Tongue (tissue), 3 donors: ENCODE measurements at places on chromosomes 2 and 18. TPM values are rescaled to one million over a fixed set of nuclear protein-coding genes. Genes with fewer than 3 reads are reported as not detected.

ASIC4 gene
- 0.10 TPM for total RNA-seq

MROH2A gene
- 2.5 TPM for total RNA-seq

SFT2D3 gene
- total RNA-seq = 11.6 TPM

ASB1 gene
- total RNA-seq = 43.6 TPM

TMEM247 gene
- total RNA-seq = not detected

EFR3B gene
- 6.1 TPM for total RNA-seq

IL1RL1 gene
- total RNA-seq = 4.0 TPM

ADD2 gene
- total RNA-seq = 2.8 TPM

RUFY4 gene
- not detected for total RNA-seq

TDRD15 gene
- total RNA-seq = not detected

RBM44 gene
- 4.0 TPM for total RNA-seq

SIX3 gene
- not detected for total RNA-seq

CPLX4 gene
- total RNA-seq = not detected

TMEM178A gene
- total RNA-seq = 4.9 TPM

ATOH8 gene
- total RNA-seq = 15.7 TPM

GIGYF2 gene
- 102 TPM for total RNA-seq

ALPP gene
- total RNA-seq = not detected

PIEZO2 gene
- total RNA-seq = 27.7 TPM

NAT8 gene
- total RNA-seq = not detected

CXCR1 gene
- 0.31 TPM for total RNA-seq

VIT gene
- total RNA-seq = 23.1 TPM

CRYGD gene
- not detected for total RNA-seq

FLACC1 gene
- total RNA-seq = 0.72 TPM

CCL20 gene
- total RNA-seq = not detected

LCT gene
- total RNA-seq = not detected

PAPOLG gene
- total RNA-seq = 19.1 TPM

TUBA3E gene
- total RNA-seq = not detected

CAPN13 gene
- 0.51 TPM for total RNA-seq

TXNL1 gene
- 63.2 TPM for total RNA-seq

MOGAT1 gene
- total RNA-seq = not detected

WNT10A gene
- 5.7 TPM for total RNA-seq

DNAJC5G gene
- total RNA-seq = not detected

IL1F10 gene
- not detected for total RNA-seq

ANKRD30BL gene
- 0.31 TPM for total RNA-seq

GLI2 gene
- 6.9 TPM for total RNA-seq

PIGN gene
- total RNA-seq = 58.5 TPM

AMER3 gene
- total RNA-seq = not detected

EVA1A gene
- total RNA-seq = 9.7 TPM

PLGLB1 gene
- 12.5 TPM for total RNA-seq

PTPRM gene
- 109 TPM for total RNA-seq

ANO7 gene
- 0.10 TPM for total RNA-seq

DNPEP gene
- 33.4 TPM for total RNA-seq

CHRNA1 gene
- 47.4 TPM for total RNA-seq

SERPINB12 gene
- 2.6 TPM for total RNA-seq

AQP12A gene
- not detected for total RNA-seq

AGFG1 gene
- 35.9 TPM for total RNA-seq

PTGR3 gene
- total RNA-seq = 33.7 TPM

DNER gene
- 1.3 TPM for total RNA-seq

POTEI gene
- total RNA-seq = 0.21 TPM

TEKT4 gene
- not detected for total RNA-seq

ATP8B1 gene
- total RNA-seq = 16.6 TPM

SLC23A3 gene
- total RNA-seq = 0.92 TPM

HOXD10 gene
- 0.62 TPM for total RNA-seq

LINC00305 gene
- not detected for total RNA-seq

TEX261 gene
- total RNA-seq = 63.3 TPM
